Dermis microvascular lymphatic vessel endothelial cell (primary cell): ENCODE measurements at places on chromosomes 2 and 18. TPM values are rescaled to one million over a fixed set of nuclear protein-coding genes. Genes with fewer than 3 reads are reported as not detected.

GRCh38 chr2:19810637-19811036 is 91.1 kb downstream of the TTC32 start:
- DNase-seq, result no peak

- DNase-seq, result no peak
These were observed 560 bp upstream of the SKA1 start for GRCh38 chr18:50374220-50374752.

GRCh38 chr18:28875059-28875458 is 698.1 kb upstream of the CDH2 start:
- DNase-seq, result no peak

DNA sequence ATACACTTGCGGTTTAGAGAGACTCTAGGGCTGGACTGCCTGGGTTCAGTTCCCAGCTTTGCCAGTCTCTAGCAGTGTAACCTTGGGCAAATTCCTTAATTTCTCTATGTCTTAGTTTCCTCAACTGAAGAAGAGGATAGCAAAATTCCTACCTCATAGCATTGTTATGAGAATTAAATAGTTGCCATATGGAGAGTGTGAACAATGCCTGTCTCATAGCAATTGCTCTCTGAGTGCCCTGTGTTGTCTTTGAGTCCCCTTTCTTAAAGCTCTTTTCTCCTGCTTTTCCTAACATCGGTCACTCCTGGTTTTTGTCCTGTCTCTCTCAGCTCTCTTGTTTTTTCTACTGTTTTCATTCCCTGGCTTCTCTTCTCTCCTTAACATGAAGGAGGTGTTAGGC is 116.8 kb upstream of the ALPP start:
- no peak for DNase-seq

DNA sequence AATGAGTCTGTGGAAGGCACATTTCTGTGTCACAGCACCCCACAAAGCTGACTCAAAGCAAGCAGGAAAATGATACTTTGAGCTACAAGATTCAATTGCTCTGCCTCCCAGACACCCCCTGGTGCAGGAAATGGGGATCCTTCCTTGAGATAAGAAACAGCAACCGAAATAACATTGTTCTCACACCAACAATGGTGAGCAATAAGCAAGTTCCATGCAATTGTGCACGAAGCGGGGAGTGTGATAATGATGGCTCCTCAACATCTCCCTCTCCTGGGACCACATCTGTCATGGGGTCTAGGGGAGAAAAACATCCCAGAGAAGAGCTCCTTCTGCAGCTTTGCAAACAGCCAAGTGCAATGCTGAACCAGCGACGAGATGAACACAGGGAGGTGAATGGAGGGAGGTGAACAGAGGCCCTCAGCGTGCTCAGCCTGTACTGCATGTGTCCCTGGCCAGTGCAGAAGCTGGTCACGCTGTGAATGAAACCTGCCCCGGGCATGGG is 67.7 kb downstream of the PDCL3 start:
- no peak for DNase-seq

DNA sequence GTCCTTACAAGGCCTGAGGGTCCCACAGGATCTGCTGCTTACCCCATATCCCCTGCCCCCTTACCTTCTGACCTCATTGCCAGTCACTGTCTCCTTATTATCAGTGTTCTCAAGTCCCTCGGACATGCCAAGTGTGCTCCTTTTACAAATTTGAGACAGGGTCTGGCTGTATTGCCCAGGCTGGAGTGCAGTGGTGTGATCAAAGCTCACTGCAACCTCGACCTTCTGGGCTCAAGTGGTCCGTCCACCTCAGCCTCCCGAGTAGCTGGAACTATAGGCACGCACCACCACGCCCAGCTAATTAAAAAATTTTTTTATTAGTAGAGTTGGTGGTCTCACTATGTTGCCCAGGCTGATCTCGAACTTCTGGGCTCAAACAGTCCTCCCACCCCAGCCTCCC is 141.0 kb downstream of the PHLPP1 start:
- DNase-seq, result no peak

DNA sequence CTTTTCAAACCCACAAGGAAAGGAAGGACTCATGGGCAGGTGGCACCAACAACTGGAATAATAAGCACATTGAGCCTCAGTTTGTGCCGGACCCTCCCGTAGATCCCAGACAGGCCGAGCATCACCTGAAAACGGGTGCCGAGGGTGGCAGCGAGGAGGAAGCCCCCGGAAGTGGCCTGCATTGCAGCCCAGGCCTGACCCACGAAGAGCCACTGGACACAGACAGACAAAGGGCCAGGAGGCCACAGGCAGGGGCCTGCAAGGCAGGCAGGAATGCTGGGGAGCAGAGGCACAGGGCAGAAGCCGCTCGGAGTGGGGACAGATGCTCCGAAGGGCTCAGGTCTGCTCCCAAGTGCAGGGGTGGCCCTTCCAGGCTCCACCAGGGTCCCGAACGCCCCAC is 31.7 kb downstream of the MTERF4 start:
- DNase-seq, result no peak

DNA sequence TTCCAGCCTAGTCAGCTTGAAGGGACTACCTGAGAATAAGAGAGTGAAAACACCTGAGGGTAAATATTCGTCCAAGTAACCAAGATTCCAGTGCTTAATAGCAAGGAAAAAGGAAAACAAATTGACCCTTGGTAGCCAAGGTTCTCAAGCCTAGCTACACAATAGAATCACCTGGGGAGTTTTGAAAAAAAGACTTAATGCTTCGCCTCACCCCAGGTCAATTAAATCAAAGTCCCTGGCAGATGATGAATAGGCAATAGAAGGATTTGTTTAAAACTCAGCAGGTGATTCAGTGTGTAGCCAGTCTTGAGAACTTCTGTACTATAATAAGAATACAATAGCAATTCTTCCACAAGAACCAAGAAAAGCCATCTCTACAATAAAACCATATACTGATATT is 500.2 kb downstream of the XIRP2 start:
- no peak for DNase-seq

- DNase-seq, result no peak
These were observed 200.4 kb downstream of the MREG start for GRCh38 chr2:215812966-215813365.

DNA sequence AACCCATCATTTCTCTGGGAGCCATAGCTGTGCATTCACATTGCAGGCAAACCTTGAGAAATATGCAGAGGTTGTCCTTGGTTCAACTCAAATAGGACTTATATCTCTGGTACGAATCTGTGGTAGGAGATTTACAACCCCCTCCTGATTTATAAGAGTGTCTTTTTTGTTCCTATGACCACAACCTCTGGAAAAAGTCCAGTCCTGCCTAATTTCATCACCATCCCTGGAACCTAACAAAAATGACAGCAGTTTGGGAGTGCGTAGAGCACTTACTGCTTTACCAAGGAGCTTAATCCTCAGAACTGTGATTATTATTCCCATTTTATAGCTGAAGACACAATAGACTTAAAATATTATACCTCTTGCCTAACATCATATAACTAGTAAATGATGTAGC is 66.5 kb downstream of the VWC2L start:
- DNase-seq, result no peak

DNA sequence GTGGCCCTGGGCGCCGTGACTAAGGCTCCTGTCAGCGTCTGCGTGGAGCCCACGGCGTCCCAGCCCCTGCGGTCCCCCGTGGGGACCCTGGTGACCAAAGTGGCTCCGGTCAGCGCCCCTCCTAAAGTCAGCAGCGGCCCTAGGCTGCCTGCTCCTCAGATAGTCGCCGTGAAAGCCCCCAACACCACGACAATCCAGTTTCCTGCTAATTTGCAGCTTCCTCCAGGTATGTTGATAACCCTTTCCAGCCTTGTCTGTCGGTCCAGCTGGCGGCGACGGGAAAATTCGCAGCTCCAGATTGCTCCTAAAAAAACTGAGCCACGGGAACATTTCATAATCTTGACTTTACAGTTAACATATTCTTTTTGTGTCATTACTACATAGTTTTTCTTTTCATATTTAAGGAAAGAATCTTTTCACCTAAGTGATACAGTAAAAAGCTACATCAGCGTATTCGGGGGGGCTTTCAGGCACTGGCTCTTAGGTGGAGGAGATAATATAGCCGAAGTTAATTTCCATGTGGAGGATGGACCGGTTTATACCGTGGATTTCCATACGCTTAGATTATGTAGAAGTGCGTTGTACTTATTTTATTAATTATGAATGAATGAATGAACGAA is 916 bp downstream of the TAF4B start:
- DNase-seq, result no peak

- no peak for DNase-seq
These were observed 313.2 kb downstream of the NR4A2 start for GRCh38 chr2:156019341-156019740.

GRCh38 chr2:28457237-28457636 is 38.6 kb upstream of the PLB1 start:
- no peak for DNase-seq

DNA sequence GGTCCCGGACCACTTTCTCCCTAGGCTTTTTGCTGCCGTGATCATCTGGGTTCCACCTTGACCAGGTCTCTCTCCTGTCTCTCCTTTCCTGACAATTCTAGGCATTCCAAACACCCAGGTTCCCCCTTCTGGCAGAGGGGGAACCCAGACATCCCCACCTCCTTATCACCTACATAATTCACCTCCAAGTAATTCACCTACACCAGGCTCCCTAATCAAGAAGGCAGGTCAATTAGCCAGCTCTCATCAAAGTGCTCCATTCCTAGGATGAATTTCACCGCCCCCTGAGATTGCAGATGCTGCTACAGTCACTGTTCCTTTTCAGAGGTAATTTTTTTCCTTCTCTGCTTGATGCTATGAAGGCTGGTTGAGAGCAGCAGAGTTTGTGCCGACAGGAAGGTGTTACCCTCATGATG is 42.3 kb upstream of the ATG16L1 start:
- no peak for DNase-seq

DNA sequence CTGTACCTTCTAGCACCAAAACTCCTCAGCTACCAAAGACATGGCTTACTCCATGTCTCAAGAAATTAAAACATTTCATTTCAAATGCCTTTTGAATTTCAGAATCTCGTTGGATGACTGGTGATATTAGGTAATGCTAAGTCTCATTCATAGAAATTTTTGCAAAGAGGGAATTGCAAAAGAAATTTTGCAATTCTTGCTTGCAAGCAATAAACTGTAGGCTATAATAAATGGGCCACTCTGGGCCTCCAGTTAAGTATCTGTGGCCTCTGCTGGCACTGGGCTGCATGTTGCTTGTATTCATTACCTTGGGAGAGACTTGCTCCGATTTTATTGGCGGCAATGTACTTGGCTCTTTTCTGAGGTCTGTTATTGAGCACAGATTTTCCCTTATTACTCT is 2.8 kb upstream of the LCLAT1 start:
- no peak for DNase-seq

GRCh38 chr2:120862201-120863060 is 126.8 kb downstream of the GLI2 start:
- DNase-seq, result no peak

Gene FNDC4
- total RNA-seq, result 10.0 and 16.4 TPM in 2 replicates

Gene GYPC
- total RNA-seq, result 377 and 661 TPM in 2 replicates

Gene IGFBP5
- 0.25 and 0.64 TPM in 2 replicates for total RNA-seq

Gene RGPD4
- not detected in 2 replicates for total RNA-seq

Gene HES6
- 2.0 and 2.1 TPM in 2 replicates for total RNA-seq

Gene LIPG
- 1.3 and 4.2 TPM in 2 replicates for total RNA-seq
